ENCODE measurements at places on chromosomes 2 and 18.

- DNase-seq = no peak
Measured at GRCh38 chr2:70340075-70340474, 38.2 kb upstream of the FAM136A start.

- DNase-seq = no peak
Measured at GRCh38 chr2:100246163-100247145, 75.8 kb downstream of the LONRF2 start.

DNA sequence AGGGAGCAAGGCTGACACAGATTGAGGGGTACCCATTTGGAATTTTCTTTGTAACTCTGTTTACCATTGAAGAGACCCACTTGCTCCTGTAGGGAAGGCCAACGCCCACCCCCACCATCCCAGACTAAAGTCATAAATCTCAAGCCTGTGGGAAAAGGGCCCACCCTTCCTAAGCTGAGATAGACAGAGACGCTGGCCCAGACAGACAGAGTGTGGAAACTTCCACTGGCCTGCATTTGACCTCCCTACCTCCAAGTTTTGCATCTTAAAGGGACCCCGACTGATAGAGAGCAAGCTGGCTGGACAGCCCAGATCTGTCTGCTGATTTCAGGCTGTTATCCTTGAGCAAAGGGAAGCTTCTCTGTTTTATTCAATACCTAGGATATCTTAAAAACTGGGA is 48.2 kb upstream of the SLC14A2 start:
- DNase-seq = no peak

DNA sequence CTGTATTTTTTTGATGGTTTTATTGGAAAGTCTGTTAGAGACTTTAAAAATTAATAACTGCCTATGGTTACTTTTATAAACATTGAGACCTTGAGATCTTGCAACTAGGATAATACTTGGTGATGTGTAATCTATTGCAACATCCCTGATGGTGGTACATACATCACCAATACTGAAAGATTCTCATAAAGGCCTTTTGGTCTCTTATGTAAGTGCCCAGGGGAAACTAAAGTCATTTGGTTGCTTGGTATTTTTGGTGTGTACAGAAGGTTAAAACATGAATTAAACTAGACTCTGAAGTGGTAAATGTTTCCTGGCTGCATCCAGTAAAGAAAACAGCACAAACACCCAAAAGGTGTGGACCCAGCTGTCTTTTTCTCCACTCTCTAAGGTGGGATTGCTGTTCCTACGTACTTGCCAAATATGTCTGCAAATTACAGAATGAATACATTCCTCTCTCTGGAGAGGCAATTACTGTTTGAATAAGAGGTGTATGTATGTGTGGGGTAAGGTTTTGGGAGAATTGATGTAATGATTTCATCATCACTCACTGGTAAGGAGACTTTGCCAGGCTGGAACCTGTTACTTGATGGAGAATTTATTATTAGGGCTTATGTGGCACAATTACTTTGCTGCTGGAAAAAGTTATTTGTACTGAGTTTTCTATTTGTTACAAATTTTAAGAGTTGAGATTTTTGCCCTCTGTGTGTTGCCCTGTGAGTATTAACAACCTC is 3.6 kb downstream of the B3GNT2 start:
- DNase-seq = no peak

- no peak for DNase-seq
Measured at GRCh38 chr18:6401687-6402086, 13.0 kb downstream of the L3MBTL4 start.

- no peak for DNase-seq
Measured at GRCh38 chr2:43218702-43219382, 7.6 kb downstream of the ZFP36L2 start.

DNA sequence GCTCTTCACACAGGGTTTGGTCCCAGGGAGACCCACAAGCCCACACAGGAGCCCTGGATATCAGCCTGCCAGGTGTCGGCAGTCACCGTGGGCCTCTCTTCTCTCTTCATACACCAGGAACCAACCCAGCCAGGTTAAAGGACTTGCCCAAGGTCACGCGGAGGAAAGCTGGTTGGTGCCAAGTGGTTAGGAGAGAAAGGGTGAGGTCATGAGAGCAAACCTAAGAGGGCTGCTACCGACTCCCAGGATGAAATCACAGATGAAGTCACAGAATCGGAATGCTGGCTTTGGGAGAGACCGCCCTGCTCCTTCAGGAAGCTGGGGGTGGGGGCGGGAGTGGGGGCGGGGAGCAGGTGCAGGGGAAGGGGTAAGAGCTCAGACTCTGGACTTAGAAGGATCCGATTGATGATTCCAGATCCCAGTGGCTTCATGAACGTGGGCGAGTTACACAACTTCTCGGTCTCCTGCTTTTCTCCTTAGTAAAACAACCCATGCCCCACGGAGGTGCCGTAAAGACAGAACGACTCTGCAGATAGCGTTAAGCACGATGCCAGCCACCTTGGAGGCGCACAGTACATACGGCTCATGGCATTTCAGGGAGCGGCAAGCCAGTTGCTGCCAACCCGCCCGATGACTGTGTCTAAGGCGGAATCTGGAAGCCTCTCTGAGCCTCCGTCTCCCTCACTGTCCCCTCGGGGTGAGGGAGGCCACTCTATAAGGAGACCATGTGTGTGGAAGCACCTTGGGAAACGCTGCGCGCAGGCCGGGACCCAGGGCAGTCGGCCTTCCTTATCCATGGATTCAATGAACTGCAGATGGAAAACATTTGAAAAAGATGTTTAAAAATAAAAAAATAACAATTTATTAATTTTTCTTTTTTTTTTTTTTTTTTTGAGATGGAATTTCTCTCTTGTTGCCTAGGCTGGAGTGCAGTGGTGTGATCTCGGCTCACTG is 23.0 kb upstream of the TAF1B start:
- no peak for DNase-seq

DNA sequence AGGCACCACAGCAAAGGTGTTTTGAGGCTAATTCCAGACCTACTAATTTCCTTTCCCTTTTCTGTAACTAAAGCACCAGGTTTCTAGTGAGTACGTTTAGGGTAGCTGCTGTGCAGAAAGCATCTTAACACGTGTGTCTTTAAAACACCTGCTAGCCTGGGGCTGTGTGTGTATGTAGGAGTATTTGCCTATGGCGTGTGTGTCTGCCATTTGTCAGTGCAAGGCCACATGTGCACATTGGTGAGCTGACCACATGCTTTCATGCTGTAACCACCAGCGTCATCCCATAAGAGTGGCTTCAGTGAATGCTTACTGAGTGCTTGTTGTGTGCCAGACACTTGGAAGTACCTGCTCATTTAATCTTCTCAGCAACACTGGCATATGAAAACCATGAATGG is 241.6 kb downstream of the SEPTIN10 start:
- DNase-seq = no peak

- DNase-seq = no peak
Measured at GRCh38 chr2:27280826-27281225, 1.4 kb upstream of the TRIM54 start.

DNA sequence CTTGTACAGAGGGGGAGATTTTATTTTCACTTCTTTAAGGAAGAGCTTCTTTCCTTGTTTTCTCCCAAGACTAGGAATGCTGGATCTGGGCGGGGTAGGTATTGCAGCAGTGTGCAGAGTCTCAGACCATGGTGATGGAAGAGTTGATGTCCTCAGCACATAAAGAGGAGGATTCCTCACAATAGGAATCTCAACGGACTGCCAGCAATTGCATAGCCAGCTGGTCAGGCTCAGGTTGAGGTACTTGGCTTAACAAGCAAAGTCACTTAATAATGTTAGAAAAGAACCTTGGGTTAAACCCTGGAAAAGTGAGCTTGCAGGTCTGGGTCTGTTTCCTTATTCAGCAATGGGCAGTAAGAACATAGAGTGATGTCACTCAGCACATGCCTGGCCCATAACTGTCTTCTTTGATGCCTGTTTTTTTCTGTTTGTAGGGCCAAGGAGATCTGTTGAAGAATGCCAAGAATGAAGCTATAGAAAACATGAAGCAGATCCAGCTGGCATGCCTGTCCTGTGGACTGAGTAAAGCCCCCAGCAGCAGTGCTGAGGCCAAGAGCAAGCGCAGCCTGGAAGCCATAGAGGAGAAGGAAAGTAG is 342.1 kb downstream of the PLCL1 start:
- DNase-seq = no peak

- DNase-seq = no peak
Measured at GRCh38 chr2:100876231-100876860, 56.4 kb downstream of the NPAS2 start.

DNA sequence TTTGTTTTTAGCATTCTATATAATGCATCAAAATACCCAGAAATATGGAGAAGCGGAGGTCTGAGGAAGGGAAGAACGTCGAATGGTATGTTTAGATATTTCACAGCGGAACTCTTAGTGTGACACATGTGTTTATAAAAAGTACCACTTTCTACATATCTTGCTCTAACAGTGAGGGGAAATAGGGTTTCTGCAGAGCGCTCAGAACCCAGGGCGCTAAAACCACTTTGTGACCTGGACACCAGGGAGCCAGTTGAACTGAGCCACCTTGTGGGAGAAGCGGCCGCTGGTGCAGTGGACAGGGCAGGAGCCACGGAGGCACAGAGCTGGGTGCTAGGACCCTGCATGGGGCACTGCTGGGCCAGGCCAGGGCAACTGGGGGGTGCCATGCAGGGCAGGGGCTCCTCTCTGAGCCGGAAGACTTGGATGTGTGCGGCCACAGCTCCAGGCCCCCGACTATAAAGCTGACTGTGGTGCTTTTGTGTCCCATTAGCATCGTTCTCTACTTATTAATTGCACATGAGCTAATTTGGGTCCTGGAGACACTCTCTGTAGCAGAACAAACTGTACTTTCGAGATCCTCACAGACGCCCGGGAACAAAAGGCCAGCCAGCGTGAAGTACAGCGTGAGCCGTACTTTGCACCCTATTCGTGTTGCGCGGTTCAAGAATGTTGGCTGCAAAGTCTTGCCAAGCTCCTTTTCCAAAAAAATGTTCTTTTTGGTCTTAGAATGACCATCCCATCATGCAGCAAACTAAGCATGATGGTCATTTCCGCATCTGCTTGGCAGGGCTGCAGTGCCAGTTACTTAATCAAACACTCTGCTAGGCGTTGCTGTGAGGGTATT is 151.9 kb upstream of the ALKAL2 start:
- no peak for DNase-seq

DNA sequence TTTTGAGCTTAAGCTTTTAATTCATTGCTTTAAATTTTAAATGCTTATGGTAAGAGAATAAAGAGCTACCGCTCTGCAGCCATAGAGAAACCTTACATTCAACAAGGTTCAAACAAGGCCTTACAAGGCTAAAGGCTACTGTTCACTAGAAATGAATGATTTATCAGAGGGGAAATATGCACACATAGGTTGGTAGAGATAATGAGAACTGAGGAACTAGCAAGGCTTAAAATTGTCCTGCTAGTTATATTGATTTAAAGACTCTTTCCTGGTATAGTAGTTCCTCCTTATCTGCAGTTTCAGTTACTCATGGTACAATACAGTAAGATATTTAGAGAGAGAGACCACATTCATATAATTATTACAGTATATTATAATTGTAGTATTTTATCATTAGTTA is 193.4 kb downstream of the WDR7 start:
- DNase-seq = no peak

DNA sequence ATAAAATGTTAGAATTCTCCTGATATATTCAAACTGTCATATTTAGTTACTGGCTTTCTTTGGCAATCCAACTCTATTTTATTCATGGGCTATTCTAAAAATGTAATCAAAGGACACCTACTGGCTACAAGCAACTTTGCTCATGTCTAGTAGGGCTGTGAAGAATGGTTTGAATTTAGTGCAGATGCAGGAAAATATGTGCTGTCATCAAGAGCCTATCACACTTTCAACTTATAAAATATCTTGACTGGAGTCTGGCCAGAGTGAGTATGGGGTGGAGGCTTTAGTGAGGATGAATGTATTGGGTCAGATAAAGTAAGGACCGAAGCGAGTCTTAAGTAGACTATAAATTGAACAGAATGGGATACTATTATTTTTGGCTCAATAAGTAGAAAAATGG is 343.4 kb upstream of the SPRED2 start:
- DNase-seq = no peak

DNA sequence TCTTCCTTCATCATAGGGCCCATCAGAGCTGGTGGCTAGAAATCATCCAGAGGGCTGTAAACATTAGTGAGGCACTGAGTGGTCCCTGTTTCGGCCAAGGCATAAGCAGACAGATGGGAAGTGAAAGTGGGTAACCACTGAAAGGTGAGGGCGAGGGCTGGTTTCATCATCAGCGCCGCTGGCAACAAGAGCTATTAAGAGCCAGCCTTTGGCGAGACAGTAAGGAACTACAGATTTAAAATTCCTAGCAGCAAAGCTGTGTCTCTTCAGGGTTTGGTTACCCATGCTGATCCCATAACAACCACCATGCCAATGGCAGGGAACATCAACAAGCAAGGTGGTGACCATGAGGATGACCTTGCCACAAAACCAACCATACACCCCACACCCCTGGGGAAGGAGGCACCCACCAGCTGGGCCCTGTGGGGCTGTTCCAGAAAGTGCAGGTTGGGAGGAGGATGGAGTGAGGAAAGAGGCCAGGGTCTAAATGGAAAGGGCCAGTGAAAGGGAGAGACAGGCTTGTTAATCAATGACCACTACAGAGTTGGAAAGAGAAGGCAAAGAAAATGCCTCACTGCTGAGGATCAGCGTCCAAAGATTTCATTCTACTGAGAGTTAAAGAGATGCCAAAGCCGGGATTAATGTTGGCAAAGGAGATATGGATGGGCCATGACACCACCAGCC is 9.0 kb upstream of the SLC20A1 start:
- no peak for DNase-seq

- no peak for DNase-seq
Measured at GRCh38 chr2:18934886-18935285, 345.5 kb upstream of the NT5C1B start.

GRCh38 chr2:17306706-17307105 is 211.5 kb downstream of the RAD51AP2 start:
- no peak for DNase-seq

DNA sequence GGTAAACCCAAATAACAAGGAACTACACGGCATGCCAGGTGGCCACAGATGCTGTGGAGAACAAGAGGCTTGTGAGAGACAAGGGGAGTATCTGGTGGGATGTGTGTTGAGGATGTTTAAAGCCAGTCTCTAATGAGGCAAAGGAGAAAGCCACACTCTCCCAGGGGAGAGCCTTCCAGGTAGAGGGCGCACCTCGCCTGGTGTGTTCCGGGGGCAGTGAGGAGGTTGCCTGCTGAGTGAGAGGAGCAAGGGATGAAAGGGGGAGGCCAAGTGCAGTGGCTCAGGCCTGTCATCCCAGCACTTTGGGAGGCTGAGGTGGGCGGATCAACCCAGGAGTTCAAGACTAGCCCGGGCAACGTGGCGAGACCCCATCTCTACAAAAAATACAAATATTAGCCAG is 16.2 kb downstream of the SAG start:
- no peak for DNase-seq

GRCh38 chr18:24138789-24139616 is at the start of gene CABYR:
CABYR (plus strand) TSS chr18:24139062; CDS start chr18:24143115, 4,053 bp downstream.
- peak; percentile 92 for DNase-seq

DNA sequence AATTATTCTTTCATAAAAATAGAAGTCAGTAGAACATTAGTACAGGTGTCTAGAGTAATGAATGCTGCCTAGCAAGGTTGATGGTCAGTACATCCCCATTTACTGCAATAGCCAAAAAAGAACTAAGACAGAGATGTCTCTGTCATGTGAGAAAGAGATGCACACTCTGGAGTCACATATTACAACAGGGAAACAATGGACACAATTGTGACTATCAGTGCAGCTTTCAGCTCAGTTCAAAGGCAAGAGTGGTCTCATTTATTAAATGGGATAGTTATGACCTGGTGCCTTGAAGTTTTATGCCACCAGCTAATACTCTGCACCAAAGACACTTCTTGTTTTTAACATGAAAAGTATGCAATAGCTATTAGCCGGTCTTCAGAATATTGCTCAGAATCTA is 194.9 kb upstream of the CHAC2 start:
- no peak for DNase-seq

GRCh38 chr2:116319935-116320334 is 1494.6 kb upstream of the DDX18 start:
- no peak for DNase-seq
